ENCODE measurements at places on chromosomes 1 and 21. TPM values are rescaled to one million over a fixed set of nuclear protein-coding genes. Genes with fewer than 3 reads are reported as not detected.

- no peak overlapping the region for H3K4me3 ChIP-seq
- no peak overlapping the region for H3K27ac ChIP-seq
- no peak for DNase-seq
- no peaks in the 10 kb centered on the region for H3K36me3 ChIP-seq
- no peaks in the 10 kb centered on the region for H3K27me3 ChIP-seq
- H3K4me1 ChIP-seq = no peaks in the 10 kb centered on the region
Measured at GRCh38 chr21:35043549-35043948, 5.6 kb downstream of the RUNX1 start.

GRCh38 chr1:11664336-11665065 lies 501 bp downstream of the FBXO6 start:
- no peak for DNase-seq
- H3K4me1 ChIP-seq = peaks cover 12% of the 10 kb centered on the region
- peak overlapping the region; percentile 60 for H3K27ac ChIP-seq
- peaks cover 15% of the 10 kb centered on the region for H3K36me3 ChIP-seq
- peak overlapping the region; percentile 68 for H3K4me3 ChIP-seq

GRCh38 chr1:4805987-4806386 lies 151.6 kb downstream of the AJAP1 start:
- no peak overlapping the region for H3K4me3 ChIP-seq
- no peaks in the 10 kb centered on the region for H3K27me3 ChIP-seq
- no peaks in the 10 kb centered on the region for H3K36me3 ChIP-seq
- no peak for DNase-seq
- no peaks in the 10 kb centered on the region for H3K4me1 ChIP-seq

DNA sequence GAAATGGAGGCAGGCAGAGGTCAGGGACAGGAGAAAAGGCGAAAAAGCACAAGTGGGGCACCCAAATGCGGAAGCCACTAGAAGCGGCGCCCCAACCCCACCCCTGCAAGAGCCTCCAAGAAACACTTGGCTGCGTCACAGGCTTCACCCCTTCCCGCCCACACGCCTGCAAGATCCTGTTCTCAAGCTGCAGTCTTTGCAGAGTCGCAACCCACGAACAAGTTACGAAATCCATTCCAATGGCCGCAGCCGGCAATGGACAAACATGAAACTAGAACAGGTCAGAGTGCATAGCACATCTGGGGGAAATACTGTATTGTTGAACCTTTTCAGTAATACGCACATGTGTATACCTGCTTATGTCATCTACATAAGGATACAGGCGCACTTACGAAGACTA lies 103.6 kb downstream of the PSMG1 start:
- H3K27ac ChIP-seq = peak overlapping the region; percentile 35
- peak; percentile 86 for DNase-seq
- no peaks in the 10 kb centered on the region for H3K27me3 ChIP-seq
- H3K4me3 ChIP-seq = no peak overlapping the region

DNA sequence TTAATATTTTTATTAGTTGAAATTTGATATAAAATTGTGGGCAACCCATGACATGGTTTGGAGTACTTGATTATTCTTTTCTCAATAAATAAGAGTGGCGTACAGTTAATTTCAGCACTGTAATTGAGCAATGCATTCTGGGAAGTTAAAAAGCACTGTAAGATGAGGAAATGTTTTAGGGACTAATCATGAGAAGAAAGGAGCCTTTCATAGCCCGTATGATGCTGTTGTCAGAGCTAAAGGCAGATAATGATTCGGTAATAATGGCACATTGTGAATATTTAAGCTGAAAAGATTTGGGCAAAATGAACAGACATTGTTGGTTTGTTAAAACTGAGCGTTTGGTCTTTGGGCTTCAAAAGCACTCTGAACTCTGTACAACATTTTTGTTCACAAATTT lies 139.3 kb downstream of the NFIA start:
- no peak overlapping the region for H3K27ac ChIP-seq
- H3K36me3 ChIP-seq = no peaks in the 10 kb centered on the region
- H3K4me1 ChIP-seq = no peaks in the 10 kb centered on the region
- no peak for DNase-seq

GRCh38 chr1:183011859-183012258 lies 11.4 kb upstream of the LAMC1 start:
- DNase-seq = no peak
- no peak overlapping the region for H3K27ac ChIP-seq
- no peaks in the 10 kb centered on the region for H3K4me1 ChIP-seq
- no peaks in the 10 kb centered on the region for H3K27me3 ChIP-seq
- H3K4me3 ChIP-seq = no peak overlapping the region
- H3K36me3 ChIP-seq = no peaks in the 10 kb centered on the region

GRCh38 chr1:56908619-56909221 lies 54.1 kb downstream of the C8A start:
- no peak overlapping the region for H3K4me3 ChIP-seq
- H3K36me3 ChIP-seq = no peaks in the 10 kb centered on the region
- no peak overlapping the region for H3K27ac ChIP-seq
- no peak for DNase-seq
- no peaks in the 10 kb centered on the region for H3K27me3 ChIP-seq
- H3K4me1 ChIP-seq = no peaks in the 10 kb centered on the region

GRCh38 chr1:24931468-24932231 lies 1.6 kb upstream of the RUNX3 start:
- H3K27ac ChIP-seq = no peak overlapping the region
- H3K4me1 ChIP-seq = no peaks in the 10 kb centered on the region
- no peak for DNase-seq

DNA sequence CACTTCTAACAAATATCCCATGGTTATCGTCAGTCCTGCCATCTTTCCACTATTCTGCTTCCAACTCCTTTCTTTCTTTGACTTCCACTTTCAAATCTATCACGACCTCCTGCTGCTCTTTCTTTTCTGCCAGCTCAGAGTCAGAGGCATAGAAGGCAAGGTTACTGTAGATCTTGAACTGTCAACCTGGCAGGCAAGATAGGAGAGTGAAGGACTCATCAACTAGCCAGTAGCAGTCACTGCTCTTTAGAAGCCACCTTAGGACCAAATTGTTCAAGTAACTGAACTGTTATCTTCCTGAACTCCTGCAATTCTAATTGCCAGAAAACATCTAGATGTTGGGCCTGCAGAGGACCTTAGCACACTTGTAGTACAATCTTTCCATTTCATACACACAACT lies 13.1 kb upstream of the FCER1A start:
- H3K4me3 ChIP-seq = no peak overlapping the region
- no peaks in the 10 kb centered on the region for H3K36me3 ChIP-seq
- H3K27ac ChIP-seq = no peak overlapping the region
- DNase-seq = no peak
- no peaks in the 10 kb centered on the region for H3K4me1 ChIP-seq
- no peaks in the 10 kb centered on the region for H3K27me3 ChIP-seq

GRCh38 chr1:96568639-96569038 lies 152.9 kb upstream of the PTBP2 start:
- DNase-seq = no peak
- no peaks in the 10 kb centered on the region for H3K4me1 ChIP-seq
- H3K27me3 ChIP-seq = no peaks in the 10 kb centered on the region
- H3K4me3 ChIP-seq = no peak overlapping the region
- H3K36me3 ChIP-seq = no peaks in the 10 kb centered on the region

DNA sequence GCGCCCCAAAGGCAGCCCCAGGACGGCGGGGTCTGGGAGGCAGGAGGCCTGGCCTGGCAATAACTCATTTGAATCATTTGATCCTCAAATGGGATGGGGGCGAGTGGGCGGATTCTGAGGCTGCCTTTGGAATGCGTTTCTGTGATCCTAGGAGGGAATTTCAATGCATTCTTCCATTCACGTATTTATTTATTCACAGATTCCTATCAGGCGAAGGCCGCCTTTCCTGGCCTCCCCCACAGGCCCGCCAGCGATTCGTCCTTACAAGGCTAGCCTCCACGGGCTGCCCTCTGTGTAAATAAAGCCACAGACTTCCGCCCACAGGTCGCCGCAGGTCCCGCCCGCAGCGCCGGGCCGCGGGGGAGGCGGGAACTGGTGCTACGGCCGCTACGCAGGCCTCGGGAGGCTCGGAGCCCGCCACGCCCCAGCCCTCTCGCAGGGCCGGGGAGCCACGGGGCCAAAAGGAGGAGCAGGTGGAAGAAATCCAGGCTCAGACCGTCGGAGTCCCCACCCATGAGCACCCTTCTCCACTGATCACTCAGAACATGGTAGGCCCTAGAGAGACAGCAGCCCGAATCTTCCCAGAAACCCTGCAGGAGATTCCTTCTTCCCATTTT lies 31.3 kb upstream of the JUN start:
- DNase-seq = peak; percentile 90
- H3K4me1 ChIP-seq = no peaks in the 10 kb centered on the region
- H3K27me3 ChIP-seq = no peaks in the 10 kb centered on the region
- H3K27ac ChIP-seq = peak overlapping the region; percentile 82

MIXL1 gene
- total RNA-seq = not detected

CYP4X1 gene
- 2.2 TPM for total RNA-seq

NIT1 gene
- 26.0 TPM for total RNA-seq

CTSS gene
- 7.3 TPM for total RNA-seq

FCRL4 gene
- not detected for total RNA-seq
